ENCODE measurements at places on chromosomes 4 and X. TPM values are rescaled to one million over a fixed set of nuclear protein-coding genes. Genes with fewer than 3 reads are reported as not detected.

MND1 gene
- 1.2 TPM for total RNA-seq

RASSF6 gene
- not detected for total RNA-seq

TLR10 gene
- not detected for total RNA-seq

ODAPH gene
- not detected for total RNA-seq
